ENCODE measurements at places on chromosomes 13 and 19.

GRCh38 chr19:46744005-46744691, 1.7 kb upstream of the FKRP start:
- DNase-seq, result no peak

DNA sequence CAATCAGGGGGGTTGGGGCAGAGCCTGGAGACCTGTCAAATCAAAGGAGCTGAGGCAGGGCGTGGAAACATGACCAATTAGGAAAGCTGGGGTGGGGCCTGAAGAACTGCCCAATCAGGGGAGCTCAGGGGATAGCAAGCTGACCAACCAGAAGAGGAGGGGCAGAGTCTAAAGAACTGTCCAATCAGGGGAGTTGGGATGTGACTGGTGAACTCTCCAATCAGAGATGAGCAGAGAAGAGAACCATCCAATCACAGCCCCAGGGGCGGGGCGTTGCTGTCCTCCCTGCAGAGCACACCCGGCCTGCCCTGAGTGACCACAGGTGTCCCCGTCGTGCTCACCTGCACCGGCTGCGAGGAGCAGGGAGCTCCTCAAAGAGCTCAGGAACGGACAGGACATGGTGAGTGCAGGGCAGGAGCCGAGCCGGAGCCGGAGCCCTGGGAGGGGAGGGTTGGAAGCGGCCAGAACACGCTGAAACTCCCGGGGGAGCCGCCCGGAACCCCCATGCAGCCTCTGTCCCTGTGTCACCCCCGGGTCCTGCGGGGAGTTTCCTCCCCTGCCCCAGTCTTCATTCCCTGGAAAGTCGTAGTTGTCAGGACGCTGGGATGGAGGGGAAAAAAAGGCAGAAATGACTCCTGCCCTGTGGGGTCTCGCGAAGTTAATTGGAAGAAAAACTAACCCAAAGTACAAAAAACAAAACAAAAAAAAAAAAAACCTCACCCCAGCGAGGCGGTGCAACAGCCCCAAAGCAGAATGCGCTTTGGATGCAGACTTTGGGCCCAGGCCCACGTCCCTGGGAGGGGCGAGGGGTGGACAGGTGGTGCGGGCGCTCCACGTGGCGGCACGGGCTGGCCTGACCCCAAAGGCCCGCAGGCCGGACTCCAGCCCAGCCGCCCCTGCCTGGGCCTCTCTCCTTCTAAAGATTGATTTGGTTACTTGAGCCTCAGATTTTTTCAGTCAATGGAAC, at the start of gene ZNF556:
Gene ZNF556, plus strand, starts transcription at position 311 of the 967 bp plus-strand sequence. Its CDS starts 87 bp downstream, at position 398.
- no peak for DNase-seq

DNA sequence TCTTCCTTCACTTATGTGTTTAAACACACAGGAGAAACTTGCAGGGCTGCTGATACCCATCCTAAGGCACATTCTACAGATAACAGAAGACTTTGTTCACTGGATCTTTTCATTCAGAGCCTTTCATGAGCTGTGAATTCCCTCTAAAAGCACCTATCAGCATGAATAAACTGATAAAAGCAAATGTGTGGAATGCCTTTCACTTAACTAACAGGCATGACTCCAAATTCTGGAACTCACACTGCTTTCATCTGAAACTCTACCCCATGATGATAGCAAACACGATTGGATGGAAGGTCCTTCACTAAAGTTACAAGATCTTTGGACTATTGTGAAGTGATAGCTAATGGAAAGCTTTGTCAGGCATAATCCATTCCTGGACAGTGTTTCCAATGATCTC, 457.3 kb downstream of the EFNB2 start:
- DNase-seq, result no peak

- DNase-seq, result no peak
These were observed 5.0 kb downstream of the IZUMO4 start for GRCh38 chr19:2101417-2102335.

DNA sequence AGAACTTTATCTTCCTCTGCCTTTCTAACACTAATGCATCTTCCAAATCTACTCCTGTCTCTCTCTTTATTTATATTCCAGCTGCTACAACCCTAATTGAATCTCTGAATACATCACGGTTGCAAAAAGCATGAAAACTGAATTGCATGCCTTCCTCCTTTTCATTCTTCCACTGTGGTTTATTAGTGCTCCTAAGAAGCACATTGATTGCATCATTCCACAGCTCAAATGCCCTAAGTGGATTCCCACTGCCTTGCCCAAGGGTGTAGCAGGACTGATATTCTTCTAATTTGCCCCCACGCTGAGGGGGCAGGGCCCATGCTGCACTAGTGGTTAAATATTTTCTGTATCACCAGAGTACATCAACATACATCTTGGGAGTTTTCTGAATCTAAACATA, 640.8 kb downstream of the EFNB2 start:
- DNase-seq, result no peak

- no peak for DNase-seq
These were observed 18.4 kb upstream of the URI1 start for GRCh38 chr19:29923653-29924052.

DNA sequence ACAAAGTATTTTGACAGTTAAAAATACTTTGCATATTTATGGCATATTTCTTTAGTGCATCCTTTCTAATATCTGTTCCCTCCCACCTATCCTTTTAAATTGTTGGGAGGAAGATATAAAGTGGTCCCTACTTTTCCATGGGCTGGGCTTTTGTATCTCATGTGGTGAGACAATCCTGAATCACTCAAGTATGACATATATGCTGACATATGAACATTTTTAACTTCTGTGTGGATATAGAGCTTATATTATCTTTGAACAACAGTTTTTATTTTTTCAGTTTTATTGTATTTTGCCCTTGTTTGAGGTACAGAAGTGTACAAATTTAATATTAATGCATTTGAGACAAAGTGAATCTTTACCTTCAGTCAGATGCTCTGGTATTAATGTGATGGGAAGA, 3.4 kb downstream of the ZMYM2 start:
- no peak for DNase-seq

DNA sequence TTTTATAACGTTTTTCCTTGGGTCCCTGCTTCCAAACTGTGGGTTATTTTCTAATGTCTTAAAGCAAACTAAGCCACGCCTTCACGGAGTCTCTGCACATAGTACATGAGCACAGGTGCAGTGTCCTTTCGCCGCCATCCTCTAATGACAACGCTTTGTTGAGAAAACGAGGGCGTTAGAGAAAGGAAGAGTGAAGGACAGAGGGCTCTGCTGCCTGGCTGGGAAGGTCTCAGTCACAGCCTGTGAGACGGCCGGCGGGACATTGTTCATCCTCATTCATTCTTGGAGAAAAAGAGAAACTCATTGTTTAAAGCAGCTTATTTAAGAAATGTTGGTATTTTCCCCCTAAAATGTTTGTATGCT, 9.5 kb downstream of the IL17D start:
- no peak for DNase-seq

GRCh38 chr19:13983213-13983889, 22.8 kb downstream of the RFX1 start:
- DNase-seq, result no peak

DNA sequence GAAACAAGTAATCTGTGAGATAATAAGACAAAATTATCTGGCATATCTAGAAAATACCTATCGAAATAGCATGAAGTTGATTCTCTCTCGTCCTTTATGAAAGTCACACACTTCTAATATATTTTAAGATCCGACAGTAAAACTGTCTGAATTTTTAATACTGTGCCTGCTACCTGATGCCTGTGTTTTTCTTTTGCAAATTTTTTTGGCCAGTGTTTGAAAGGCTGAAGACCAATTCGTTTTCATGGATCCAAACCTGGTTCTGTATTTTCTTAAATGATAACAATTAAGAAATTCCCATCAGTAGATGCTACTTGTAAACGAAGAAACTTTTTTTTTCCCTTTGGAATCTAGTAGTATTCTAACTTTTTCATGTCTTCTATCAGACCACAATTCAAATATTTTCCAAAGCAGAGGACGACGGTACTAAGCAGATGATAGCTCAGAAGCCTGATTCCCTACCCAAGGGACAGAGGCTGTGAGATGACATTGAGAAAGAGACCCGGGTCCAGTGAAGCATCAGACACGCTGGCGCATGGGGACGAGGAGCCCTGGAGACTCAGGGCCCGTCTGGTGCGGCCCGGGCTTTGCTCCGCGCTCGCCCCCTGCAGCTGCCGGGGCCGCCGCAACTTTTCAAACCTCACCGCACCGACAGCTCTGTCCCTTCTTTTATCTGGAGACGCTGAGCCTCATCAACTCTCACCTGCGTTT, 49.5 kb upstream of the PABPC3 start:
- no peak for DNase-seq

- no peak for DNase-seq
These were observed 12.5 kb upstream of the TNFSF9 start for GRCh38 chr19:6518145-6518911.

DNA sequence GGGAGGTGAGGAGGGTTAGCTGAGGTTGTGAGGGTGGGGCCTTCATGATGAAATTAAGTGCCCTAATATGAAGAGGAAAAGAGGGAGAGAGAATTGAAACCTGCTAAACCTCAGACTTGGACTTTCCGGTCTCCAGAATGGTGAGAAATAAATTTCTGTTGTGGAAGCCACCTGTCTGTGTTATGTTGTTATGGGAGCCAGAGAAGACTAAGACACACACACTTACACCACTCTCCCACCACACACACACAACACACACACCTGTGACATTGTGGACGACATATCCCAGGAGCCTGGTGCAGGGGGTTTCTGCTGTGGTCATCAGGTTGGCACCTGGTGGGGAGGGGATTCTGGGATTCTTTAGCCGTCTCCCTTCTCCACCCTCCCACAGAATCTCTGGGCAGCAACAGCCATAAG, 14.0 kb downstream of the KLK4 start:
- no peak for DNase-seq

DNA sequence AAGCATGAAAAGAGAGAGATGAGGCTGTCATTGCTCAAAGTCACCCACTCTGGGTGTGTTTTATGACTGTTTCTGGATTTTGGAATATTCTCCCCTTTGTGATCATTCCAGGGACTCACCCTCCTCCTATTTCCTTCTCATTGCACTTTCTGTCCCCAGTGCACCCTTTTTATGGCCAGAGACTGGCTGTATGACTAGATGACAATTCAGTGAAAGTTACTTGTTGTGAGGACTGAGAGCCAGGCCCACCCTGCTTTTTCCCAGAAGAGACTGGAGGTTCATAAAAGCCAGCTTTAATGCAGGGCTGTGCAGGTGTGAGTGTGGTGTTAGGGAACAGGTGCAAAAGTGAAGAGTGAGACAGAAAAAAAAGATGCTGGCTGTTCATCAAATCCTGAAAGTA, 17.3 kb downstream of the CEACAM7 start:
- no peak for DNase-seq

GRCh38 chr13:48653472-48653939, at the start of gene CYSLTR2:
Gene CYSLTR2 (plus strand): TSS chr13:48653929. CDS start chr13:48706818, 52,889 bp downstream.
- DNase-seq, result no peak

DNA sequence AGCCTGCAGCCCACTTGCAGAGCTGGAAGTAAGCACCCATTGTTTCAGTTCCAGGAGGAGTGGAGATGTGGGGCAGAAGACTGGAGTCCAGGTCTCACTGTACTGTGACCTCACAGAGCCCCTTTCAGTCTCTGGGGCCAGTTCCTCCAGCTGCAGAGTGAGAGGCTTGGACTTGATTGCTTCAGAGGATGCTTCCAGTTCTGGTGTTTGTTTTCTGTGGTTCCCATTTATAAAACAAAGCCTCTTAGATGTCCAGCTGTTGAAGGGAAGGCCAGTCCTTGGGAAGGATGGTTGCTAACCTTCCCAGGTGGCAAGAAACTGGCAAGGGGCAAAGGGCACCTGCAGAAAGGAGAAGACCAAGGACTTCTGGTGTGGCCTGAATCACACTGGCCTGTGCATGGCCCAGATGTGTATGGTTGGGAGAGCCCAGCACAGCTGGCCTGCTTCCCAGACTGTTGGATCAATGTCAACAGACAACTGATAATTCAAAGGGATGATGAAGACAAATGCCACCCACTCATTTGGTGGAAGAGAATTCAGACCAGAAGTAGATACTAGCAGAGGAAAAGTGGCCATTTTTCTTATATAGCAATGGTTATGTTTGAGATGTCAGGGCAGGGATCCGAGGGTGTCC, 218.5 kb downstream of the ZNF536 start:
- no peak for DNase-seq

- no peak for DNase-seq
These were observed 4.7 kb downstream of the TEX30 start for GRCh38 chr13:102768909-102769308.

- no peak for DNase-seq
These were observed 24.1 kb upstream of the MIR17HG start for GRCh38 chr13:91323349-91323748.

DNA sequence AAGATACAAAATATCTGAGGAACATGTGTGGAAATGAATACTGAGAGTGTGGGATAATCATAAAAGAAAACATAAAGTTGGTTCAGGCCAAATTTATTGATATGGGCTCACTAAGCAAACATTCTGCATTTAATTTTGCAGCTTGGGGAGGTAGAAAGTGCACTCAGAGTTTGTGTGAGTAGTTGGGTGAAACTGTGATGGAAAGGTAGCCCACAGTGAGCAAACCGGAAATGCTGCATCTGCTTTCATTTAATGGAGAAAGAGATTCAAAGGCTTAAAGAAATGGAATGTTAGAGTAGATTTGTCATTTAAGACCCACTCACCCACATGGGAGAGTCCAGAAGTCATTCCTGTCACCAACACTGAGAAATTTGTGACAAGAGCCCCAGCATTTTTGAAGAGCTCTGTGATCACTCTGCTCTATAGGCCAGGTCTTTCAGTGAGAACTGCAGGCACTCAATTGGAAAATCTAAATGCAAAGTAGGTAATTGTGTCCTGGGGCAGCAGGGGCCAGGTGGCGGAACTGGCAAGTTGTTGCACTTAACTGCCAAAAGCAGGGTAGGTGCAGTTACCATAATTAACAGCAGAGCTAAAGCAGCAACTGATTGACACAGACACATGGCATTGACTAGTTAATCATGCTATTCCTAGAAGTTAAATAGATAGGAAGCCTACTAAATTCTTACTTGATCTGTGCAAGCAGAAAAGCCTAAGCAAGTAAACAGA, 1228.3 kb upstream of the PCDH20 start:
- DNase-seq, result no peak

DNA sequence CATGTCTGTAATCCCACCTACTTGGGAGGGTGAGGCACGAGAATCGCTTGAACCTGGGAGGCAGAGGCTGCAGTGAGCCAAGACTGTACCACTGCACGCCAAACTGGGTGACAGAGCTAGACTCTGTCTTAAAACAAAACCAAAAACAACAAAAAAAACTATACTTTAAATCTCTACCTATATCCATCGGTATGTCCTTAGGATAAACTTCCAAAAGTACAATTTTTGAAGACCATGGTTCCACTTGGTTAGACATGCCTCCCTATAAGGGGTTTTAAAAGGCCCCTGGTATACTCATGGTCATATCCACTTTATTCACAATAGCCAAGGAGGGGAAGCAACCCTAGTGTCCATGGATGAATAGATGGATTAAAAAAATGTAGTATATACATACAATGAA, 39.8 kb downstream of the RUBCNL start:
- DNase-seq, result no peak

- peak; percentile 60 for DNase-seq
These were observed 2.0 kb downstream of the ZBTB7A start for GRCh38 chr19:4064496-4065260.

DNA sequence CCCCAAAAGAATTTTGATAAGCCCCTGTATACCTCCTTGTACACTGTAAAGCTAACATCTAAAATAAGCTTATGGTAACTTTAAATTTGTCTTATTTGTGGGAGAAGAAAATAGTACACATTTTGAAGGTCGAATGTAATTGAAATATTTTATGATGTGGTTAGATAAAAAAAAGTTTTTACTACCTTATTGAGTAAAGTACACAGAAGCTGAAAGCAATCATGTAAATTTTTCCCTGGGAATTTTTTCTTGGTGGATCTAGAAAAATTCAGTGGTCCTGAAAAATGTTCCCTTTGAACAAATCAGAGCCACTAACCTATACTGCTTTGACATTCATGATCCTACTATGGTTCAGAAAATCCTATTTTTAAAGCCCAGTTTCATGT, 46.9 kb downstream of the SIPA1L3 start:
- no peak for DNase-seq
